ENCODE measurements at places on chromosomes 11 and 22.

DNA sequence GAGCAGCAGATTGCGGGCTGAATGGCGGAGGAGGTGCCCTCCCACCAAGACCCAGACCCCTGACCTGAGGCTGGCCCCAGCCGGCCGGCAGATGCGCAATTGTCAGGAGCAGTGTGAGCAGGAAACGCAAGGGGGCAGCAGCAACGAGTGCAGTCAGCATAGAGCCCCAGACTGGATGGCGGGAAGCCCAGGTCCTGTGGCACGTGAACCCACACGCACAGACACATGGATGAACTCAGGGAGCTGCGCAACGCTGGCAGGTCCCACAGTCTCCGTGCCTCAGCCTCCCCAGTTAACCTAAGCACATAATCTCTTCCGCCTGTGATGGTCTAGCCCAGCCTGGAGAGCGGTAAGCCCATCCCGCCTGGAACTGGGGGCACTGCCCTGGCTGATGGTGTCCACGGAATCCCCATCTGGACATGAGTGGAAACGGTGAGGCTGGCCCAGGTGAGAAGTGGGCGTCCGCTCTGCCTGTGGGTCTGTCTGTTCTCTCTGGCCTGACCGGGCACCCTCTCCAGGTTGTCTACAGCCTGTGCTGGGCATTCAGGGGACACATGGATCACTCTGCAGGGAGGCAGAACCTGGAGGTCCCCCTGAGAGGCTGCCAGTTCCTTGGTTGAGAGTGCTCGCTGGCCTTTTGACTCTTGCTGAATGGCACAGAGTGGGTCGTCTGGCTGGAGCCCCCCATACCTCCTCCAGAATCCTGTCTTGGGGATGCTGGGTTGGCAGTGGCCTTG is 626 bp upstream of the TBX10 start:
- DNase-seq: peak; percentile 83

DNA sequence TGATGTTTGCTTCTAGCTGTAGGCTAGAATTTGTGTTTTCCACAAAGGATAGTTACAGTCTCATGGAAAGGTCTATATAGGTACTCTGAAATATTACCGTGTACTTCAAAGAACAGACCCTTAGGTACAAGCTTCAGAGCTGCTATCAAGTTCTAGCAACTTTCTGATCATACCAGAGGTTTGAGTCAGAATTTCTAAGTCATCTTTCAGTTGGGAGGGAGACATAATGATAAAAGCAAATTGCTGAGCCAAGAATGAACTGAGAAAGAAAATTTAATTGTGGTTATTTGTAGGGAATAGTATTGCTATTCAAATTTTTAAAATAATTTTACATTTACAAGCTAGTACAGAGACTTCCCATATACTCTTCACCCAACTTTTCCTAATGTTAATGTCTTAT is 19.9 kb upstream of the ME3 start:
- no peak for DNase-seq

DNA sequence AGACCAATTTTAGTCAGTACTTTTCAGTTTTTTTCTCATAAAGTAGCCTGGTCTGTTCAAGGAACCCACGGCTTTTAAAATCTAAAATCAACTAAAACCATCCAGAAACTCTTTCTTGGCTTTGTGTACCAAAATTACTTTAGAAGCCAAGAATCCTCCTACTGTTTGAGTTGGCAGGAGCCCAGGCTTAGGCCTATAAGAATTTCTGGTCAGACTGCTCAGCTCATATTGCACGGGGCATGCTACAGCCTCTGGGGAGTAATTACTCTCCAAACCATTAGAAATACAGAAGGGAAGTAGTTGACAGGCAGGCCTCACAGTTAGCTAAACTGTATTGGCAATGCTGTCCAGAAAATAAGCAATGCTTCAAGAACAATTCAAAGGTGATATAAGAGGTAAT is 1862.9 kb upstream of the RAG2 start:
- no peak for DNase-seq

GRCh38 chr22:39556970-39557841 is 13.3 kb upstream of the CACNA1I start:
- DNase-seq: no peak

DNA sequence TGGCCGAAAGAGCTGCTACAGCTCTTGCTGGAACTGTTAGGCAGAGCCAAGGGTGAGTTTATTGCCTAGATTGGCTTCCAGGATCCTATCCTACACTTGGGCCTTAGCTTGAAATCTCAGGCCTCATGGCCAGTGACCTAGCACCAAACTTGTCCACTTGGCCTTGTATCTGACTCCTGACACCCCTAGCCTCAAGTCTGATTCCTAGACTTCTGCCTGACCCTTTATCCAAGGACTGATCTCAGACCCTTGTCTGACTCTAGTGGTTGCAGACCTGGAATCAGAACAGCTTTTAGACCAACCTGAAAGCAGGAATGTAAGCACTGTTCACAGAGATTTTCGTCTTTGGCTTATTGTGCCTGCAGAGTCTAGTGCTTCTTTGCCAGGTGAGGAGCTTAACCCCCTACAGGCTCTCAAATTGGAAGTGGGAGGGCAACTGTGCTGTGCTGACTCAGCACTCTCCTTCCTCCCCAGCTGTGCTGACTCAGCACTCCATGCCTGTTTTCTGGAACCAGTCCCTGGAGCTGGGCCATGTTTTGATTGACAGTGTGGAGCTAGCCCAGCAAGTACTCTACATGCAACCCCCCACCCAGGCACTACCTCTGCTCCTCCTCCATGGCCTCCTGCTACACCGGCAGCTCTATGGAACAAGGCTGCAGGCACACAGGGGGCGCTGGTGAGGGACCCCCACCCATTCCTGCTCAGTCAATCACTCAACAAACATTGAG is 35.1 kb downstream of the RRP8 start:
- DNase-seq: peak; percentile 94

DNA sequence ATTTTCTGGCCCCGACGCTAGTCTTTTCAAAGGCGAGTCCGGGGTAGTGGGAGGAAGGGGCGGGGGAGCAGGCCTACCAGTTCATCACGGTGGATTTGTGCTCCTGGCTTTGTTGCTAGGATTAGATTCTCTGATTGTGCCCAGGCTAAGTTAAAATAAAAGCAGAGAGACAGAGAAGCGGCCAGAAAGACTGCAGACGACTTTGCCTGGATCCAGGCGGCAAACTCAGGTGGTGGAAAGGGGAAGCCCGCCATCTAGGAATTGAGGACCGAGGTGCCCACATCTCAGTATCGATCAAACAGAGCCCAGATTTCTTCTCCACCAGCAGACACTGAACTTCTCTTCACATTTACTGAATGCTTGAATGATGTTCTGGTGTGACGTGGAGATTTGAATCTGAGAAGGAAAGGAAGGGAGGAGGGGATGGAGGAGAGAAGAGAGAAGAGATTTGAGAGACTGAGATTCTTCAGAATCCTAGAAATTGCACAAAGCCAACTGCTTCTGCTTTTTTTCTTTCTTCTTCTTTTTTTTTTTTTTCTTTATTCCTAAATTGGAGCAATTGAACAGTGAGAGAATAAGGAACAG is 2.7 kb downstream of the FAT3 start:
- no peak for DNase-seq

GRCh38 chr11:121683791-121684190 is 231.0 kb upstream of the SORL1-AS1 start:
- no peak for DNase-seq

GRCh38 chr11:34564807-34565241 is 51.2 kb upstream of the ELF5 start:
- DNase-seq: no peak

- no peak for DNase-seq
Observed at GRCh38 chr11:29282088-29282487, 734.7 kb downstream of the KCNA4 start.

DNA sequence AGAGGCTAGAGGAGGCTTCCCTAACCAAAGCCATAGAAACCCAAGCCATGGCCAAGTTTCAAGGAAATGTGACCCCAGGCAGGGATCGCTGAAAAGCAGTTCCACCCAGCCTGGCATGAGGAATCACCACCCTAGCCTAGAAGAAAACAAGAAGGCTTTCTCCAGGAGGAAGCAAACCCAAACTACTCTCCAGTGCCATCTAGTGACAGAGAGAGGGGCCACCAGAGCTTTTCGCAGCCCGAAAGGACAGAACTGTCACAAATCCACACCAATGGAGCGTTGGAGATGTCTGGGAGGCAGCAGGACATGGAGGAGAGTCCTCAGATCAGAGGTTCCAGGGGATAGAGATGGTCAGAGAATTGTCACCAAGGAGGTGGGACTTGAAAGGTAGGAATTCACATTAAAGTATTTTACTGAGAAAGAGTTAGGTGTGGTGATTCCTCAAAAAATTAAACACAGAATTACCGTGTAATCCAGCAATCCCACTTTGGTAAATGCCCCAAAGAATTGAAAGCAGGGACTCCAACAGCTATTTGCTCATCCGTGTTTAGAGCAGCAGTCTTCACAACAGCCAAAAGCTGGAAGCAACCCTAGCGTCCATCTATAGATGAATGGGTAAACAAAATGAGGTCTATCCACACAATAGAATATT is 67.3 kb upstream of the NUP50 start:
- peak; percentile 67 for DNase-seq

GRCh38 chr11:103007521-103007920 is 52.0 kb upstream of the MMP13 start:
- no peak for DNase-seq

DNA sequence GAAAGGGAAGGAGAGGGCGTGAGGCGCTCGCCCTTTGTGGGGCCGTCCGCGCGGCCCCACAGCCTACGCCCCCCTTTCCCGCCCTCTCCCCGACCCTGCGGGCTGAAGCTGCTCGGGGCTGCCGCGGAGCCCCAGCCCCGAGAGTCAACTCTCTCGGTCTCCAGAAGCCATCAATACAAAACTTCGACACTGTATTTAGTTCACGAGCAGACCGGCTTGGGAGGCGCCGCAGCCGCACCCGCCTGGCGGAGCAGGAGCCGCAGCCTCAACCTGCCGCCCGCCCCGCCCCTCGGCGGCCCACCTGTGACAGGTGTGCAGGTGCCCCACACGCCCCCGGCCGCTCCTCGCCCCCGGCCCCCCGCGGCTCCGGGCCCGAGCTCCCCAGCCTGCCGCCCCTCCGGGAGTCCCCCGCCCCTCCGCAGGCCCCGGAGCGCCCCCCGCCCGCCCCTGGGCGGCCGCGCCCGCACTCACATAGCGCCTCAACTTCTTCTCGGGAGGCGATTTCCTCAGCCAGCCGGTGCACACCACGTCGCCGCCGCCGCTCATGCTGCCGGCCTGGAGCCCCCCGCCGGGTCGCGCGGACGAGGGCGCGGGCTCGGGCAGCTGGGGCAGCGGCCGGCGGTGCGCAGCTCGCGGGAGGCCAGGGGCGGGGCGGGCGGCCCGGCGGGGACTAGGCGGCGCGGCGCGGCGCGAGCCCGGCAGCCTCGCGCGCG is at the start of gene GAB2:
Gene GAB2, minus strand, starts transcription at position 646 of the 713 bp plus-strand sequence. Its CDS starts 100 bp downstream, at position 546.
- DNase-seq: peak; percentile 57

DNA sequence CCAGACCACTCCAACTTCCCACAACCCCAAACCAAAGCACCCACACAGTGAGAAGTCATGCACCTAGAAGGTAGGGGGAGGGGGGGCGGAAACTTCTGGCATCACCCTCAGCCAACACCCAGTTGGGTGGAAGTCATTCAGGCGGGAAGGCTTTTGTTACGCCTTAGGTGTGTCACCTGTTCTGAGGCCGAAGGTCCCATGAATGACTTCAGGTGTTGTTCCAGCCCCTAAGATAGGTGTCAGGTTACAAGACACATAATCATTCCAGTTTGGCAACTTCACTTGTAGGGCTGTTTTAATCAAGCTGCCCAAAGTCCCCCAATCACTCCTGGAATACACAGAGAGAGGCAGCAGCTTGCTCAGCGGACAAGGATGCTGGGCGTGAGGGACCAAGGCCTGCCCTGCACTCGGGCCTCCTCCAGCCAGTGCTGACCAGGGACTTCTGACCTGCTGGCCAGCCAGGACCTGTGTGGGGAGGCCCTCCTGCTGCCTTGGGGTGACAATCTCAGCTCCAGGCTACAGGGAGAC is at the start of gene TMPRSS4:
Gene TMPRSS4, plus strand, starts transcription at position 325 of the 528 bp plus-strand sequence. CDS start 225 bp downstream, outside the sequence.
- no peak for DNase-seq

DNA sequence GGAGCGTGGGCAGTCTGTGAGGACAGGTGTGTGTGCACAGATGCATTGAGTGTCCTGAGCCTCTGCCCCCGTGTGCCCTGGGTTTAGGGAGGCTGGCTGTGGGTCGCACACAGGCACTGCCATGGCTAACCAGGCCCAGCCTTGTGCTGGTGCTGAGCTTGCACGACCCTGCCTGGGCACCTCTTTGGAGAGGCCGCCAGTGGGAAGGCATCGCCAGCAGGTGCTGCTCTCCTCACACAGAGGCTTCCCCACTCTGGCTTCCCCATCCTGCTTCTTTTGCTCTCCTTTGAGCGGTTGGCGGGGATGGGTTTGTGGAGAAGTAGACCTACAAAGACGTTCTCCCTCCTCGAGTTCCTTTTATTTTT is 4.1 kb downstream of the WNT7B start:
- peak; percentile 26 for DNase-seq

DNA sequence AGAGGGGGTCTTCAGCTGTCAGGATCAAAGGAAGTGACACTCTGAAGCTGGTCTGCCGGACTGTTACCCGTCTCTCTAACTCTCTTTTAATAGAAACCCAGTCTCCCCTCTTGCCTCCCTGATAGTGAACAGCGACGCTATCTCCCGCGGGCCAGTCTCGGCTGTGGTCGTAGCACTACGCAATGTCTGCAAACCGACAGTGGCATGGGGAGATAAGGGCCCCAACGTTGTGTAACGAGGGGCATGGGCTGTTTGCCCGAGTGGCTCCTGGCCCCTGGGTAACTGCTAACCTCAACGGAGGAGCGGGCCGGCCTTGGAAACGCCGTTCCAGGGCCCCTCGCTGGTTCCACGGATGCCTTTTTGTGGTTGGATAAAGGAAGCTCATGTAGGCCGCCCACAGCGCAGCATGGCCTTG is 23.3 kb downstream of the ZBTB16 start:
- DNase-seq: no peak

DNA sequence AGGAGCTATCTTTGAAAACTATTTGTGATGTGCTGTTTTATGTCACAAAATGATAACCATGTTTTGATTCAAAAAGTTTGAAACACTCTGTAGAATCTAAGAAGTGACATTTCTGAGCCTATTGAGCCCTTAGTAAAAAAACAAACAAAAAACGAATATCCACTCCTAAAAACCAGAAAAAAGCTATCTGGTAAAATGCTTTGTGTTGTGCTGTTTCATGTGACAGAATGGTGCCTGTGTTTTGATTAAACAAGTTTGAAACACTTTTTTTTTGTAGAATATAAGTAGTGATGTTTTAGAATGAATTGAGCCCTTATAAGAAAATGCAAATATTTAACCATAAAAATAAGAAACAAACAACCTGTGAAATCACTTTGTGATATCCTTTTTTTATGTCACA is 105.2 kb upstream of the VPREB1 start:
- DNase-seq: no peak

GRCh38 chr11:69444381-69445130 is 36.9 kb upstream of the LINC01488 start:
- no peak for DNase-seq

GRCh38 chr11:102332611-102332994 is 14.4 kb upstream of the BIRC2 start:
- DNase-seq: no peak

Measured in RPMI8226 (cell line).